ENCODE measurements at places on chromosomes 6 and 20.

- no peak for DNase-seq
These were observed 237.6 kb upstream of the KHDRBS2 start for GRCh38 chr6:62523630-62524029.

DNA sequence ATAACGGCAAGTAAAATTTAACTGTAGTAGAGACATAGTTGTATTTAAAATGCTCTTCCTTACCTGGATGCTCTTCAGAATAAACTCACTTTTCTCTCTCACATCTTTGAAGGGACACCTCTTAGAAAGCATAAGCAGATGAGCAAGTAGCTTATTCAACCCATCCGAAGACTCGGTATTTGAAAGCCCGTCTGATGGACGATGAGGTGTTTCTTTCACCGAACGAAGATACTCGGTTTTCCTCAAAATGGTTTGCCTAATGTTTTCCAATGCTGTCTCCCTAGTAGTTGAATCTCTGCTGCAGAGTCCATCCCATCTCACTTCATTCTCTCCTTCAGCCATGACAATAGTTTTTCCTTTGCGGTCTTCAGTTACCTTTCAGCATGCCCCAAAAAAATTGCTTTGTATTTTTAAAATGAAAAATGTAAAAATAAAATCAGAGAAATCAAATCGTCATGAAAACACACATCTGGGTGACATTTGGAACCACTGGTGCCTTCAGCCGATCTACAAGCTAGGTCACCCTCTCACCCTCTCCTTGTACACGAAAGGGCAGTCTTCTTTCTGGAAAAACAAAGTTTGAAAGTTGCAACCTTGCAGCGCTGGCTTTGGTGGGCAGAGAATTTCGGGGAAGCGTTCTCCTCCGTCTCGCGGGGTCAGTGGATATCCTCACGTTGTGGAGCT, 772 bp downstream of the SESN1 start:
- DNase-seq, result no peak

DNA sequence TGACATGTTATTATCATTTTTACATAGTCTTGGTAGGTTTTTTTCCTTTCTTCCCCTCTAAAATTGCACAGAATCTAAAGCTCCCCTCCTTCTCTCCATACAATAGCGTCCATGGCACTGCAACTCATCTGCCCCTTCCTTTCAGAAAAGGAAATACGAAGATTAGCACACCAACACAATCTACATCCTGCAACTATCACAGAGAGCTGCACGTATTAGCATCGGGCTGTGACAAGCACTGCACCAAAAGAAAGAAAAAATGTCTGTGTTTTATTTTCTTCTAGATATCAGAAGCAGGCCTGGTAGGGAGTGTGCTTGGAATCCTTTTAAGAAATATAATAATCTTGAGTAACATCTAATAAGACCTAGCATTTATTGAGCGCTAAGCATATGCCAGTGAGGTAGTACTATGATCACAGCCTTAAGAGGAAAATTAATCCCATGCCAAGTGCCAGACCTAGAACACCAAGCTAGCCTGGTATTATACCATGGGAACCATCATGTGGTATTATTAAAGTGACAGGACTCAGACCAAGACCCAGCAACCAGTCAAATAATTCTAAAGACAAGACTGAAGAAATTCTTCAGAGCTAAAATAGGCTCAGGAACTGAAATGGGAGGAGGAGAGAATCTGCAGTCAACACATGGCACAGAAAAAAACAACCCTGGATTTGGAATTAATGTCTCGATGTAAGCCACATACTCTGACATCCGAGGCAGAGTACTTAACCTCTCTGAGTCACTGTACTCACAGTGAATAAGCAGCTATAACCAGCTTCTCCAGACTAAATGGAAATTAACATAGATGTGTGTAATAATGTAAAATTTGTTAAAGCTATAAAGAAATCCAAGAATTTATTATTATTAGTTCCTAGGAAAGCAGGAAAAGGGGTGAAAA, 124.3 kb downstream of the IPCEF1 start:
- no peak for DNase-seq

GRCh38 chr6:20877008-20877937, 343.0 kb downstream of the CDKAL1 start:
- no peak for DNase-seq

DNA sequence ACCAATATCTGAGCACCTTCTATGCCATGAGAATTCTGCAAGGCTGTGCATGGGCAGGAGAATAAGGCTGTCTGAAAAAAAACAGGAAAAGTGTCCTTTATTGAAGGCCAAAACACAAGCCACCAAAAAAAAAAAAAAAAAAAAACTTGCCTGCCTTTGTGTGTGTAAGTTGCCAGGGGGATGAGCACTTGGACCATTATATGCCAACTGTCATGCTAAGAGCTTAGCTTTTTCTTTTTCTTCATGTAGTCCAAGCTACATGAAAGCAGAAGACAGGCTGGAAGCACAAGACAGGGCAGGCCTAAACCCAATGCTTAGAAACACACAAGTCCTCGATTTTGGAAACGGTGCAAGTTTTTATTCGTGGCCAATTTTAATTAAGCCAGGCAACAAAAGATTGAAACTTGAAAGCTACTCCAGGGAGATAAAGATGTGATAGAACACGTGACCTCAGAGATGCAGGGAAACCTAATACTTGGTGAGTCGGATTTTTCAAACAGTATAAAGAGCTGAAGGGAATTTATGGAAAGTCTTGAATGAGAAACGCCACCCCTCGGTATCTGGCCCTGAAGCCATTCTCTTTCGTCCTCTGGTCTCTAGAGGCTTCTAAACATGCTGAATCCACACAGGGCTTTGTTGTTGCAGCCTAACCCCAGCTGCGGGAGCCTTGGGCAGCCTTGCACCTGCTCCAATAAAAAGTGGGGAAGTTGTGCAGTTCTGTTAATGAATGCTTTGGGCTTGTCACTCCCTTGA, 8.6 kb downstream of the BMP7 start:
- DNase-seq, result no peak

DNA sequence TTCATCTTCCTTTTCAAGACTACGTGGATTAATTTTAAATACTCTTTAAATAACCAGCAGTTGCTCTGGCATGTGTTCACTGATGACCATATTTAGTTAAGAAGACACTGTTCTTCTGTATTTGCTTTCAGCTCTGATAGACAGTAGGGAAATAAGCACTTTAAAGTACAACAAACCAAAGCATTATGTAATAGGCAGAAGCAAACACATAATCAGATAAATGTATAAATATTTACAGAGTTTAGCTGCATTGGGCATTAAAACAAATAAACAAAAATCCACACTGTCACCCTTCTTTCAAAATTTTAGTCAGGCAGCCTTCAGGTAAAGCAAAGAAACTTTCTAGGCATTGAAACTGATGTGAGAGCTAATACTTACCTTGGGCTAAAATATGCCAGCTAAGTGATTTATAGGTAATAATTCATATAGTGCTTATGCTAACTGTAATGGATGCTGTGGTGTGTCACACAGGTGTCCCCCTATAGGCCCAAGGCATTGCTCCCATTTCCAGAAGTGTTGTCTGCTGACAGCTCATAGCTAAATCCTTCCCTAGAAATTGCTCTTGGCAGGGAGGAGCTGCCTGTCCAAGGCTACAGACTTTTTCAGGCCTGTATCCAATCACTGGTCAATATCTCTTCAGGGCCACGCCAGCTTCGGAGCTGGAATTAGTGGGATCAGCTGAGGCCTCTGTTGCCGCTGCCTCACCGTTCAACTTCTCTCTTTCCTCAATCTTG, 111.5 kb upstream of the CITED2 start:
- no peak for DNase-seq

DNA sequence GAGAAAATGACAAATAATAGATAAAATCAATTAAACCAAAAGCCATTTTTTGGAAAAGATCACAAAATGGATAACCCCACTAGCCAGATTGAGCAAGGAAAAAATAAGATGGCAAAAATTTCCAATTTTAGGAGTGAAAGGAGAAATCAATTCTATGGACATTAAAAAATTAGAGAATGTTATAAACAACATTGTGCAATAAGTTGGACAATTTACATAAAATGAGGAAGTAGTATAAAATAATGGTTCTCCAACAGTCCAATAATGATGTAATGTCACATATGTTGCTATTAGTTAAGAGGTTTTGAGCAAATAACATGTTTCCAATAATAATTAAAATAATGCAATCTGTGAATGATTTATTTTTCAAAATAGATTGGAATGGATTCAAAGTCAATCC, 3.1 kb upstream of the SNAP91 start:
- DNase-seq, result no peak

- DNase-seq, result no peak
These were observed 15.1 kb upstream of the RTF2 start for GRCh38 chr20:56453352-56453751.

GRCh38 chr6:35601331-35602132, 87.2 kb downstream of the FKBP5 start:
- no peak for DNase-seq

- no peak for DNase-seq
These were observed 58.0 kb downstream of the GNAS start for GRCh38 chr20:58910473-58910872.

DNA sequence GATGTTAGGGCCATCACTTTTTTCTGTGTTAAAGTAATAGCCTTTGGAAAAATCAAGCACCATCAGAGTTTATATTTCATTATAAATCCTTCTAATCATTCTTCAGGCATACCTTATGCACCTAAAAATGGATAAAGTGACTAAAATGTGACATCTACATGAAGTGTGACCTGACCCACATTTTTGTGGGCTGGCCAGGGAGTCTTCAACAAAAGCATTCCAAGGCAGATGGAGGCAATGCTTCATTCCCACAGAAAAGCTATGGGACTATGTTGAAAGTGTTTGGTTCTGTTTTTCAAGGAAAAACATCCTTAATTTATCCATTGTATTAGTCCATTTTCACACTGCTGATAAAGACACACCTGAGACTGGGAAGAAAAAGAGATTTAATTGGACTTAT, 58.8 kb upstream of the LTV1 start:
- no peak for DNase-seq

GRCh38 chr6:133707456-133707855, 181.5 kb upstream of the TCF21 start:
- DNase-seq, result no peak

- no peak for DNase-seq
These were observed 278.8 kb upstream of the IMPG1 start for GRCh38 chr6:76351275-76351674.

DNA sequence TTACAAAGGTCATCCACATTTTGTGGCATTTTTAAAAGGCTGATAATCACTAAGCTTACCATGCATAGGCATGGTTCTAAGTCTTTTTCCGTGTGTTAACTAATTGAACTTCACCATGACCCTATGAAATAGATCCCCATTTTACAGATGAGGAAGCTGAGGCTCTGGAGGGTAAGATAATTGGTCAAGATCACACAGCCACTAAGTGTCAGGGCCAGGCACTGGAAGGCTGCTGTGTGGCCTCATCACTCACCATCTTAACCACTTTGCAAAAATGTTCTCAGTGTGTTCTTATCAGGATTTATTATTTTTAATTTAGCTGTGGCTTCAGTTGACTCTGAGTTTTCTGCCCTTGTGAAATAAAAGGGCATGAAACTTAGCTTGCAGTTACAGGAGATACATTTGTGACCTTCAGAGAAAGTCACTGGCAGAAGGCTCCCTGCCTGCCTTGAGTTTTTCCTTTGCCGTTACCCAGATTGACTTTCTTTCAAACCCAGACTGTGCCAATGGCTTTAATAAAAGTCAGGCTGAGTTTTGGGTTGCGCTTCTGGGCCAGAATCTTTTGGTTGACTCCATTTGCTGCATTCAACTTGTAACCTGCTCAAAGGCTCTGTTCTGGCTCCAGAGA, 82.0 kb downstream of the EZR start:
- DNase-seq, result no peak

- DNase-seq, result no peak
These were observed 127.2 kb upstream of the TCF21 start for GRCh38 chr6:133761706-133762105.

DNA sequence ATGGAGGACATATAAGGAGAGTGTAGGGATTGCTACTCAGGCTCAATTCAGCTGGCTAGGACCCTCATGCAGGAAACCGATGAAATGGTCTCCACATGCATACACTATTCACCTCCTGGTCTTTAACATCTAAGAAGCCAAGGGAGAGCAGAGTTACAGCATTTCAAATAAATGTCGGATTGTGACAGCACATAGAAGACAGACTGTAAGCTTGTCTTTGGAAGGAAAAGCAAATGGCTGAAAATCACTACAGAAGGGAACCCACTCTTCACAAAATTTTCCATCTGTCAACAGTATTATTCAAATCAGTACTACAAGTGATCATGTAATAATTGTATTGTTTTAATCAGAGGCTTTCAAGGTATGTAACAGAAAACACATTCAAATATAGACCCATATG, 72.9 kb downstream of the ATG5 start:
- no peak for DNase-seq

GRCh38 chr6:152094992-152095592, 287.6 kb downstream of the ESR1 start:
- no peak for DNase-seq

DNA sequence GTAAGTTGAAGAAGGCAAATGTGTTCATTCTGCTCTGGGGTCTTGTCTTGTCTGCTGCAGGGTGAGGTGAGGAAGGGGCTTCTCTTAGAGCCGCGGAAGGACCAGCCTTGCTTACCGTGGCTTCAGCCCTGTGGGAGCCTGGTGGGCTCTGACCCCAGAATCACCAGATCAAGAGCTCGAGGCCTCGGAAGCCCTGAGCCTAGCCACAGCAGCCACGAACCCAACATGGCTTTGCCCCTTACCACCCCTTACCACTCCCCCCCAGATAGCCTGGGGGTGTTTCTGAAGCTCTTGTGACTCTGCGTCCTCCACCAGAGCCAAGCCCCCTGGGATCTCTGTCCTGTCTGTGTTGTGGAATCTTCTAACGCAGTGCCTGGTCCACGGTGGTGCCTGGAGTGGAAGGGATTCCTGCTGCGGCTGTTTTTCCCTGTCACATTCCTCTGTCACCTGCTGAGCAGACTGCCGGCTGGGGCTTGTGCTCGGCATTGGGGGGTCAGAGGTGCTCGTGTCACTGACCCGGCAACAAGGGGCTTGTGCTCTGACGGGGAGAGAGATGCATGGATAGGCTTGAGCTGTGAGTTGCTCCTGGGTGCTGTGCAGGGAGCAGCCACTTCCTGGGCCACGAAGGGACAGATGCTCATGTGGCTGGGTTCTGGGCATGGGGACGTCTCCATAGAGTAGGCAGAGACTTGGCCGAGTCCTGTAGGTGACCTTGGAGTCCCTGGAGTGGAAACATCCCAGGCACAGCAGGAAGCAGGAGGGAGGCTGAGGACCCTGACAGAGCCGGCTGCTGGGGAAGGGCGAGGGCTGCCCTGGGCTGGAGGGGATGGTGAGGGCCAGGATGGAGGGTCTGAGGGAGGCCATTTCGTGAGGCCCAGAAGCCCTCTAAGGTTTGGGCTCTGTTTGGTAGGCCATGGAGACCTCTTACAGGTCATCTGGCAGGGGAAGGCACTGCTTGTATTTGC, 316.0 kb downstream of the QKI start:
- DNase-seq, result no peak

DNA sequence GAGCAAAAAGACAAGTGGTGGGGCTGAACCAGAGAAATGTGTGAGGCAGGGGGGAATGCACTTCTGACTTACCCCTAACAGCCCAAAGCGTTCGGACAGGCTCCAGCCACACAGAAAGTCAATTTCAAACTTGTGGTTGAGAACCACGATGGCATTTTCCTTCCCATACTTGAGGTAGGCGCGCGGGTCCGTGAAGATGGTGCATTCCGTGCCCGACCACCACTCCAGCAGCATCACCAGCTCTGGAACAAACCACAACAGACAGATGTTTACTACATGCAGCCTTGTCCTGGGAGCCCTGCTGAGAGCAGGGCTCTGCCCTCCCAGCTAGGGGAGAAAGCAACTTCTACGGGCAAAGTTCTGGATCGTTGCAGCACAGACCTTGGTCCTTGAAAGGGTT, 107.7 kb downstream of the AGPAT4 start:
- DNase-seq, result no peak

Measured in stimulated activated CD4-positive, alpha-beta T cell treated with anti-CD3 and anti-CD28 coated beads, Interleukin-12 subunit alpha, Interleukin-12 subunit beta, amount 100 ng/mL, for 4 hours (primary cell).